ENCODE measurements at places on chromosomes 6 and 20. TPM values are rescaled to one million over a fixed set of nuclear protein-coding genes. Genes with fewer than 3 reads are reported as not detected.
A peak's percentile ranks its signal among the peaks of the same experiment; 100 is the strongest.

DUSP15 gene
- total RNA-seq: 4.7 TPM

SLC22A2 gene
- total RNA-seq: not detected

MAFB gene
- 17.5 TPM for total RNA-seq

MYLK4 gene
- total RNA-seq: 0.86 TPM

PCSK2 gene
- 0.51 TPM for total RNA-seq

PARD6B gene
- 38.1 TPM for total RNA-seq

DEFB126 gene
- total RNA-seq: not detected

- H3K36me3 ChIP-seq: peaks cover 11% of the 10 kb centered on the region
- no peaks in the 10 kb centered on the region for H3K27me3 ChIP-seq
- no peak overlapping the region for H3K4me3 ChIP-seq
- H3K4me1 ChIP-seq: peaks cover 2% of the 10 kb centered on the region
- peak; percentile 16 for DNase-seq
These were observed 11.6 kb downstream of the AURKA start for GRCh38 chr20:56380375-56380774.

DNA sequence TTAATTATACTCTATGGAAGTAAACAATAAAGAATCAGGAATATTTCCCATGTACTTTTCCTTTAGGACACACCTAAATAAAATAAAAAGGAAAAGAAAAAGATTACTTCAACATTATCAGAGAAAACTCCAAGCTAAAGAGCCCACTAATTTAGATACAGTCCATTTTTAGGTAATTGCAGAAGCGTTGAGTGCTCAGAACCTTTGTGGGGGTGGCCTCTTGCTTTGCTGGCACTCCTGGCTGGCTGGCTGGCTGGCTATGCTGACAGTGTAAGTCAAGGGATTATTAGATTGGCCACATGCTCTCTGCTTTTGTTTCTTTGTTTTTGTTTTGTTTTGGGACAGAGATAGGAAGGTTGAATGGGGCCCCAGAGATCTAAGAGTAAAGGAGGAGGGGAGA is at the start of gene GJE1:
GJE1 (plus strand) TSS at position 301 of the 400 bp plus-strand sequence. CDS start 234 bp downstream, outside the sequence.
- no peak for DNase-seq
- no peak within 1 kb of the TSS for H3K4me3 ChIP-seq
- no peaks in the 10 kb centered on the region for H3K4me1 ChIP-seq
- no peaks in the 10 kb centered on the region for H3K36me3 ChIP-seq
- no peak within 1 kb of the TSS for H3K27ac ChIP-seq

DNA sequence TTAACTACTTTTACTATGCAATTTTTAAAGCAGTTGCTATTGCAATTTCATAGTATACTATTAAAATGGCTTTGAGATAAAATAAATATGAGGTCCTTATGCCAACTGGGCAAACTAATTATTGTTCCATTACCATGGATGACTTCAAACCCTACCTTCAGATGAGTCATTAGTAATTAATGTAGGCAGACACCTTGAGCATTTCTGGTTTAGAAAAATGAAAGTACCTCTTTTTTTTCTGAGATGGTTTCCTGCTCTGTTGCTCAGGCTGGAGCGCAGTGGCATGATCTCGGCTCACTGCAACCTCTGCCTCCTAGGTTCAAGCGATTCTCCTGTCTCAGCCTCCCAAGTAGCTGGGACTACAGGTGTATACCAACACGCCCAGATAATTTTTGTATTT is 11.9 kb downstream of the ASF1A start:
- peaks cover 10% of the 10 kb centered on the region for H3K36me3 ChIP-seq
- no peak for DNase-seq
- H3K4me3 ChIP-seq: no peak overlapping the region
- H3K4me1 ChIP-seq: no peaks in the 10 kb centered on the region

DNA sequence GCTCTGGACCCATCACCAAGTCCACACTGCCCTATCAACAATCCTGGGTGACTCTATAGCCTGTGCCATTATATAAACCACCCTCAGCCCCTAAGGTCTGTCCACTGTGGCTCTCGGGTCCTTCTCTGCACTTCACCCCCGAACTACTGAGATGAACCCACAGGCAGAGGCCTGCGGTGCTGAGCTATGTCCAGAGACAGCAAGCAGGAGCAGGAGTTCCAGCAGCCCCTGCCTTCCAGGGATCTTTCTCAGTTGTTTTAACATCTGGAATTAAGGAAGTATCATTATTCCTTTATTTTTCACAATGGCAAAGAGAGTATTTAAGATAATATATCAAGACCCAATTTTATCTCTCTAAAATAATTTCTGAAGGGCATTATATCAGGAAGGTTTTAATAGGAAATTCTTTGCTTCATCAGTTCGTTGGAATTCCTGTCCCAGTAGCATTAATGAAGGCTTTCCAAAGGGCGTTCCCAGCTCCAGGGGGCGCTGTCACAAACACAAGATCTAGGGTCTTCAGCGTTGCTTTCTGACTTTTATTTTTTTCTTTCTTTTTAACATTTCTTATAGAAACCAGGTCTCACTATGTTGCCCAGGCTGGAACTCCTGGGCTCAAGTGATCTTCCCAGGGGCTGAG is 27.3 kb downstream of the RRBP1 start:
- H3K27ac ChIP-seq: no peak overlapping the region
- H3K36me3 ChIP-seq: peaks cover 27% of the 10 kb centered on the region
- H3K27me3 ChIP-seq: no peaks in the 10 kb centered on the region
- H3K4me3 ChIP-seq: no peak overlapping the region

DNA sequence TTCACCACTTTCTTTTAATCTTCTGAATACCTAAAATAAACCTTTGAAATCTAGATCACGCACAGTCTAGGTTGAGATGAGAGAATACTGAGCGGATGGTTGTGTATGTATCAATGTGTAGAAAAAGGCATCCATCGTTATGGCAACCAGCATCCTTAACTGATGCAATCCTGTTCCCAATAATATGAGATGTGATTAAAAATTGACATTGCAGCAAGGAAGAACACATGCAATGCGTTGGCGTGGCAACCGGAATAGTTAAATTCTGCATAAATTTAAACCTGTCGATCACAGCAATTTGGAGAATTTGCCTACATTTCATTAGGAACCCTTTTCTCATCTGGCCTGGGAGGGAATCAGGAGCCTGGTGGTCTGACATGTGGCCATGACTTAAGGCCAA is 1.3 kb upstream of the L3MBTL1 start:
- no peaks in the 10 kb centered on the region for H3K36me3 ChIP-seq
- H3K4me1 ChIP-seq: peaks cover 13% of the 10 kb centered on the region
- no peak overlapping the region for H3K4me3 ChIP-seq
- H3K27me3 ChIP-seq: peaks cover 12% of the 10 kb centered on the region
- no peak for DNase-seq

DNA sequence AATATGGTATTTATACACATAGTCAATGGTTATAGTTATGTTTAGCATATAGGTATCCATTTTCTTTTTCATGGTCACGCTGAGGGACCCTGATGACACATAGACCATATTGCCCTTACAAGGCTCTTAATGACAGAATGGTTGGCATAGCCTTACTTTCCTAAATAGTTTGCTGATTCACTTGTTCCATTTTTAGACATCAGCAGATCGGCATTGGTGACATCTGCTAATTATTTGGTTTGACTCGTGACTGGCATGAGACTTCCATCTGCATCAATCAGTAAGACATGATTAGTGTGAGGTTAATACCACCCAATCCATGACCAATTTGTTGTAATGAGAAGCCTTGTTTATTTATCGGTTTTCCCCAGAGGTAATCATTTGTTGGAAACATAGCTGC is 309.7 kb downstream of the ALDH8A1 start:
- no peak overlapping the region for H3K4me3 ChIP-seq
- DNase-seq: no peak
- H3K4me1 ChIP-seq: no peaks in the 10 kb centered on the region
- H3K36me3 ChIP-seq: no peaks in the 10 kb centered on the region

DNA sequence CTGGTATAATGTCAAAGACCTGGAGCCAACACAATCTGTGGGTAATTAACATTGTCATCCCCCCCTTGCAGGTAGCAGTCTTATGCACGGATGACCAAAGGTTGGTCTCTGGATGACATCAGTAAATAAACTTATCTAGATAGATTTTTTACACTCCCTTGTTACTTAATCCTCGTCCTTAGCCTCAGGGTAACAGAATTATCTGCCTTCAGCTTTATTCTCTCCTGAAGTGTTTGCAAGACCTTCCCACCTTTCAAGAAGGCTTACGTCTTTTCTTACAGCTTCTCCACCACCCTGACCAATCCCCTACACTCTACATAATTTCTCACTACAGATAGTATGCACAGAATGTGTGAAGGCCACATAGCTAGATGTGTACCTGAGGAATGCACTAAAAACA is 434.8 kb upstream of the HTR1E start:
- no peak overlapping the region for H3K27ac ChIP-seq
- no peak for DNase-seq
- H3K36me3 ChIP-seq: no peaks in the 10 kb centered on the region
- H3K4me1 ChIP-seq: no peaks in the 10 kb centered on the region
- no peaks in the 10 kb centered on the region for H3K27me3 ChIP-seq

- H3K4me1 ChIP-seq: peaks cover 7% of the 10 kb centered on the region
- H3K4me3 ChIP-seq: no peak overlapping the region
- DNase-seq: no peak
- H3K36me3 ChIP-seq: no peaks in the 10 kb centered on the region
These were observed 2.4 kb downstream of the ADA start for GRCh38 chr20:44649126-44649525.

GRCh38 chr6:78993955-78994354 is 84.1 kb downstream of the PHIP start:
- no peaks in the 10 kb centered on the region for H3K4me1 ChIP-seq
- no peak overlapping the region for H3K4me3 ChIP-seq
- no peaks in the 10 kb centered on the region for H3K27me3 ChIP-seq
- no peak overlapping the region for H3K27ac ChIP-seq

- no peaks in the 10 kb centered on the region for H3K27me3 ChIP-seq
- H3K36me3 ChIP-seq: no peaks in the 10 kb centered on the region
- H3K27ac ChIP-seq: no peak overlapping the region
These were observed 83.1 kb downstream of the SYNJ2 start for GRCh38 chr6:158064725-158065251.

DNA sequence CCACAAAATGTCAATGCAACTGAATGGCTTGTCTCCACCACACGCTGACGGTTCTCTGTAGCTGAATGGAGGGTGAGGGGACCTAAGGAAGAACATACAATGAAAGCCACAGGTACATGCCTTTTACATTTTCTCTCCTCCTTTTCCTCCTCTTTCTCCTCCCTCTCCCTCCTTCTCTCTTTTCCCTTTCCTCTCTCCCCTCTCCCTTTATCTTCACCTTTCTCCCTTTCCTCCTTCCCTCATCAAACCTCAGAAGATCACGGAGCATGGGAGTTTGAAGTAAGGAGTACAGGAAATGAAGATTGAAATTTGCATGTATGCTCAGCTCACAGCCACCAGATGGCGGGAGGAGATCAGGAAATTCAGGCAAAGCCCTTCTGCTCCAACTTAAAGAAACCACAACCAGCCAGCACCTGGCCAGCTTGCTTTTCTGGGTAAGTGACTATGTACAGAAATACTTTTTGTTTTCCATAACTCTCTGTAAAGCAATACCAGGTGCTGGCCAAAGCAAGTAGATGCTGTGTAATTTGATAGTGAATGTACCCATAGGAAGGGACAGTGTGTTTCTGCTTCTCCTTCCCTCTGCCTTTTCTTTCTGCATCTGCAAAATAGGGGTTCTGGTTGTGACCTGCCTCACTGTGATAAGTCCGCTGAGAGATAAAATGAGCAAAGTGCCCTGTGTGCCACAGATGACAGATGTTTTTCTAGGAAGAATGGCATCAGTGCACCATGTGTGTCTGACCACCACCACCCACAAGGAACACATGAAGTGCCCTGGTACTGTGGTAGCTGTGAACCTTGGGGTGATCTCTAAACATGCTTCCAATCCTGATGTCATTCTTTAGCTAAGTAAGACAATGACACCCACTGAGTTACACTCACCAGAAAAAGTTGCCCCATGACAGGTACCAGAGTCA is 18.6 kb upstream of the FOXO3 start:
- no peak overlapping the region for H3K27ac ChIP-seq
- H3K4me3 ChIP-seq: no peak overlapping the region
- DNase-seq: peak; percentile 85

- no peaks in the 10 kb centered on the region for H3K27me3 ChIP-seq
- H3K4me3 ChIP-seq: no peak overlapping the region
- H3K27ac ChIP-seq: no peak overlapping the region
- DNase-seq: no peak
- H3K36me3 ChIP-seq: peaks cover 54% of the 10 kb centered on the region
These were observed 11.9 kb downstream of the ZNF335 start for GRCh38 chr20:45959956-45960630.

Data from lung (tissue), 17 donors.